Activated naive CD4-positive, alpha-beta T cell (primary cell): ENCODE measurements at places on chromosomes 6 and 20.

DNA sequence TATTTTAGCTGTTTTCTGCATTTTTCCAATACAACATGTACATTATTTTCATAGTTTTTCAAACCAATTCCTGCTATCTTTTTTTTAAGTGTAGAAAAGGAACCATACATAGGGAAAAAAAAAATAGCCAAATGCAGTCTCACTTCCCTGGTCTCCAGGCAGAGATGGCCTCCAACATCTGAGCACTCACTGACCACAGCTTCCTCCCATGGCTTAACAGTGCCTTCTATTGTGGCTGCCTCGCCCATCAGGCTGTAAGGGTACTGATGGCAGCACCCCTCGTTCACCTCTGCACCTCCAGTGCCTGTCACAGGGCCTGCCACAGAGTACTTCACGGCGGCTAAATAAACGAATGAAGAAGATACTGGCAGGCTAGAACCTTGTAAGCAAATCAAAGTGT is 591.1 kb downstream of the PTPRT start:
- DNase-seq = no peak

- DNase-seq = no peak
These were observed 40.0 kb downstream of the COX4I2 start for GRCh38 chr20:31677553-31678260.

- no peak for DNase-seq
These were observed 104.2 kb downstream of the PREX1 start for GRCh38 chr20:48723308-48724264.

GRCh38 chr6:46452312-46452917 is 38.8 kb downstream of the RCAN2 start:
- no peak for DNase-seq

GRCh38 chr6:21898107-21898796 is 304.7 kb downstream of the SOX4 start:
- no peak for DNase-seq
